ENCODE measurements at places on chromosomes 5 and 9.
A peak's percentile ranks its signal among the peaks of the same experiment; 100 is the strongest.

DNA sequence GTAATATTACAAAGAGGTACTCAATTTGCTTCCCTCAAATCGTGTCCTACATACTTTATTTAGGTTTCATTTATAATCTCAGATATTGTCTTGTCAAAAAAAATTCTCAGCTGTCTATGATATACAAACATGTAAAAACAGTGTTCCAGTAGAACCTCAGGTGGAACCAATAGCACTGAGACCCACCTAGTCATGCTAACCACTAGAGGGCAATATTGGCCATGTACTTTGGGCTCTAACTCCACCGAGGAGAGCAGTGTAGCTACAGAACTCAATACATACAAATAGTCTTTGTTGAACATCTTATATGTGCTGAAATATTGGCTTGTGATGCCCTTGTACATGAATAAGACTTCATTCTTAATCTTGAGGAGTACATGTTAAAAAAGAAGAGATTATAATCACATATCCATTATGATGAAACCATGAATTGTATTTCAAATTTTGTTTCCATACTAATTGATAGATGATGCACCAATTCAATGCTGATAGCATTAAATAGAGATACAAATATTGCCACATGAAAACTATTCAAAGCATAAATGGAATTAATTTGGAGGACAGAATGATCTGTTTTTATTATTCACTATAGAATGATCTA is 71.2 kb upstream of the CNTLN start:
- DNase-seq, result peak; percentile 77

DNA sequence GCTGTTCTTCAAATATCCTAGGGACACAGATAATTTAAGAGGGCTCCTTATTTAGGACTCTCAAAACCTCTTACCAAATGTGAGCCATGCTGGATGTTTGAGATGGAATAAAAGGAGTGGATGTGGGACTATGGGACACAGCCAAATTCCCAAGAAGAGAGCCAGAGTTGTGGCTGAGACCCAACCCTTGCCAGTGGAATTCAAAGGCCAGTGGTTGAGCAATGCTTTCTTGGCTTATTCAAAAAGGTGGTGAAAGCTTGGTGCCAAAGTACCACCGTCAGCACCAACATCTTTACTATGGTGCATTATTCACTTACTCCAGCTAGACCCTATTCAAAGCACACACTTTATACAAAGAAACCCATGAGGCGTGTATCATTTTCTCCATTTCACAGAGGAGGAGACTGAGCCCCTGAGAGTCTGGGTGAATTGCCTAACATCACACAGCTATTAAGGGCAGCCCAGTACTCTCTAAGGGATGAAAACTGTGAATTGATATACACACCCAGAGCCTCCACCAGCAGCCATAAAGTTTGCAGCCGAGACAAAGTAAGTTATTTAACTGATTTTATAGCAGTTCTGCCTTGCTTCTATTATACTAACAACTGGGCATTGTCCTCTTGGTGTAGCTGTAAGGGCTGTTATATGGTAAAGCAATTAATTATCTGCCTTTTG is 391.7 kb downstream of the ACTL7B start:
- no peak for DNase-seq

DNA sequence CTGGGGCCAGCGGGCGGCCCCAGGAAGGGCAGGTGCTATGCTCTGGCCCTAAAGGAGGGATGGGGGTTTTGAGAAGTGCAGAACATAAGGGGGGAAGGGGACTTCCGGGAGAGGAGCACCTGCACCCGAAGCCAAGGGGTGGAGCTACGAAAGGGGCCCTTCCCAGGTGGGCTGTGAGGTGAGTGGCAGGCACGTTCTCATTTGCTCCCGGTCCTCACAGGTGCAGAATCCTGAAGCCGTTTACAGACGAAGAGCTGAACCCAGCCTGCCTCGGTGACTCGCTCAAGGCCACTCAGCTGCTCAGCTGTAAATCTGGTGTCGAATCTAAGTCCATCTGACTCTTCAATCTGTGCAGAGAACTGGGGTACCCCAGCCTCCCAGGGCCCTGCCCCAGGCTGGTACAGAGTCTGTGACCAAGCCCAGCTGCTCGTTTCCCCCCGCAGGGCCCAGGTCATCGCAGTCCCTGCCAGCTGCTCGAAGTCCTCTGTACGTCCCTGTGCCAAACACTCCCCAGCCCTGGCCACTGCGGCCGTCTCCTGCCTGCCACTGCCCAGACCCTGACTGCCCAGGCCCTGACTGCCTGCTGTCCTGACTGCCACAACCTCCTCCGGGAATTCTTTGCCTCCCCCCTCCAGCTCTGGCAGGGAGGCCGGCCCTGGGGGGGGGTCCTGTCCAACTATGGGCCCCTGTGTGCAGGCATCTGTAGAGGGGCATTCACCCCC is 53.8 kb upstream of the RXRA start:
- DNase-seq, result no peak

DNA sequence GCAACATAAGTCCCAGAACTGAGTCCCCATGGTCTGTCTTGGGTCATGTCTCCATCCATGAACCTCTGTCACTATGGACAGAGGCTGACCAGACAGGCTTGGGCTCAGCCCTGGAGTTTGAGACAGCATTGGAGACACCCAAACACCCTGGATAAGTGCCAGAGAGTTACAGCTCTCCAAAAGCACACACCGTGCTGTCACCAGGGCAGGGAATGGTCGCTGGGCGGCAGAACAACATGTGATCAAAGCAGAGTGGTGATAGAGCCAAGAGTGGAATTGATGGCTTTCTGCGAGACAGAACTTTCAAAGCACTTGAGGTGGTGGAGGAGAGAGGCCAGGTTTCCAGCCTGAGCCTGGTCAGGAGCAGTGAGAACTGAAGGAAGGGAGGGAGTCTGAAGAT is 50.1 kb downstream of the DRD1 start:
- DNase-seq, result no peak

DNA sequence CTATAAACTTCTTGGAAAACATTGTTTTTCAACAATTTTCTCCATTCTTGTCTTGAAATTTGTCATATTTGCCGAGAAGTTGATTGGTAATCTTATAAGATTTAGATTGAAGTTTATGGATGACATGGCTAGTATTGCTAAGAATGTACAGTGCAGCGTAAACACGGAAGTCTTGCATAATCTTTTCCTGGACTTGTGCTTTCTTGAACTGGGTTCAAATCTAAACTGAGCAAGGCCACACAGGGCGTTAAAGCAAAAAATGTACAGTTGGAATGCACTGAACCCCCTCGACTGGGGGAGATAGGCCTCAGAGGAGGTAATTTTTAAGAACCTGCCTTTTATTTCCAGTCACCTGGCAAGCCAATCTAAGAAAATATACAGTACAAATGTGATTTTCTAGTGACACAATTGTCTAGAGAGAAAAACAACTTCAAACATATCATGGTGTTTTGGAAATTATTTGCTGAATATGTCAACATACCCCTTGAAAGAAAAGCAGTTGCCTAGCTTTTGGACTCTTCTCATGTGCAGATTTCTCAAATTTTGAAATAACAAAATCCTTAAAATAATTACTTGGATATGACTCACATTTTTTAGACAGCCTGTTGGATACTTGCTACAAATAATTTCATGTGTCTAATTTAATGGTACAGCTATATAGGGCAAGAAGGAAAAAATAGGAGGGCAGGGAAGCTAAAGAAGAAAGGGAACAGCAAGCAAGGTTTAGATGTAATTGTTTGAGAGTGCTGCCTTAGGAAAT is 18.5 kb upstream of the GAS1 start:
- no peak for DNase-seq

DNA sequence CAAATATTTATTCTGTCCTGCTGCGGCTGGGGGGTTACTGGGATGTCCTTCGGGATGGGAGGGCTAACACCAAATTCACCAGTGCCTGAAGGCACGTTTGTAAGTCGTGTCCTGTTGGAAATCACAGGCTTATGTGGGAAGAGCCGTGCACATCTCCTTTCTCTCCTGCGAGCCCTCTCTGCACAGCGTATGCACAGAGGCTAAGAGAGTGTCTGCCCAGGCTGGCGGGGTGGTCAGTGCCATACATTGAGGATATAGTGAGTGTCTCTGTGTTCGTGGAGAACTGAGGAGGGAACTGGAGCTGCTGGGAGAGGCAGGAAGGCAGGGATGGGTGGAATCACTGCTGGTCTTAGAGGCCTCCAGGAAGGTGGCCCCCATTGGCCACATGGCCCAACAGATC is 110.1 kb downstream of the WNK2 start:
- DNase-seq, result no peak

DNA sequence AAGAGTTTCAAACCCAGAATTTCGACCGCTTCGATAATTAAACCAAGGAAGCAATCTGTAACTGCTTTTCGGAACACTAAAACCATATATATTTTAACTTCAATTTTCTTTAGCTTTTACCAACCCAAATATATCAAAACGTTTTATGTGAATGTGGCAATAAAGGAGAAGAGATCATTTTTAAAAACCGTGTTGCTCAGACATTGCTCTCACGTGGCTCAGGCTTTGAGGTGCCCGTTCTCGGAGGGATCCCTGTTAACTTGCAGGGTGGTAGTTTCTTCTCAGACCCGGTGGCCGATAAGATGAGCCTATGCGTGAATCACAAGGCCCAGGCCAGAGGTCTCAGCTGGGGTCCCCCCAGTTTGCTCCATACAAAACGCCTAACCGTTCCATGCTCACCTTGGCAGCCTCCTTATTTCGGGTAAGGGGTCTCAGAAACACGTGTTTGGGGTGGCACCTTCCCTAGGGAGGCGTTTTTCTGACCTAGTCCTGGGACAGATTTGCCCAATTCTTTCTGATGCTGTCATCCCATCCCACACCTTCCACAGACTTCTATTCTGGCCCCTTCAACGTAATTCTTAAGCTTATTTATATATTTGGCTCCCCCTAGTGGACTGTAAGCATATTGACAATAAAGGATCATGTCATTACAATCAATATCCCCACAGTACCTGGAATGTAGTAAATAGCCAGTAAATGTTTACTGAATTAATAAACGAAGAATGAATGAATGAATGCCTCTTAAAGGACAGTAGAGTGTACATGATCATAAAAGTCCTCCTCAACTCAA is 48.1 kb downstream of the THBS4 start:
- peak; percentile 92 for DNase-seq

- DNase-seq, result no peak
Measured at GRCh38 chr9:105712773-105713172, 18.4 kb downstream of the TMEM38B start.

DNA sequence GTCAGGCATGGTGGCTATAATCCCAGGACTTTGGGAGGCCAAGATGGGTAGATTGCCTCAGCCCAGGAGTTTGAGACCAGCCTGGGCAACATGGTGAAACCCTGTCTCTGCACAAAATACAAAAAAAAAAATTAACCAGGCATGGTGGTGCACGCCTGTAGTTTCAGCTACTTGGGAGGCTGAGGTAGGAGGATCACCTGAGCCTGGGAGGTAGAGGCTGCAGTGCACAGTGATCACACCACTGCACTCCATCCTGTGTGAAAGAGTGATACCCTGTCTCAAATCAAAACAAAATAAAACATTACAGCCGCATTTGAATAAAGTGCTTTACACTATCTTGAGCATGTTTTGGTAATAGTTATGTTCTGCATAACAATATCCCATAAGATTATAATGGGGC is 74.0 kb downstream of the IQGAP2 start:
- DNase-seq, result no peak

DNA sequence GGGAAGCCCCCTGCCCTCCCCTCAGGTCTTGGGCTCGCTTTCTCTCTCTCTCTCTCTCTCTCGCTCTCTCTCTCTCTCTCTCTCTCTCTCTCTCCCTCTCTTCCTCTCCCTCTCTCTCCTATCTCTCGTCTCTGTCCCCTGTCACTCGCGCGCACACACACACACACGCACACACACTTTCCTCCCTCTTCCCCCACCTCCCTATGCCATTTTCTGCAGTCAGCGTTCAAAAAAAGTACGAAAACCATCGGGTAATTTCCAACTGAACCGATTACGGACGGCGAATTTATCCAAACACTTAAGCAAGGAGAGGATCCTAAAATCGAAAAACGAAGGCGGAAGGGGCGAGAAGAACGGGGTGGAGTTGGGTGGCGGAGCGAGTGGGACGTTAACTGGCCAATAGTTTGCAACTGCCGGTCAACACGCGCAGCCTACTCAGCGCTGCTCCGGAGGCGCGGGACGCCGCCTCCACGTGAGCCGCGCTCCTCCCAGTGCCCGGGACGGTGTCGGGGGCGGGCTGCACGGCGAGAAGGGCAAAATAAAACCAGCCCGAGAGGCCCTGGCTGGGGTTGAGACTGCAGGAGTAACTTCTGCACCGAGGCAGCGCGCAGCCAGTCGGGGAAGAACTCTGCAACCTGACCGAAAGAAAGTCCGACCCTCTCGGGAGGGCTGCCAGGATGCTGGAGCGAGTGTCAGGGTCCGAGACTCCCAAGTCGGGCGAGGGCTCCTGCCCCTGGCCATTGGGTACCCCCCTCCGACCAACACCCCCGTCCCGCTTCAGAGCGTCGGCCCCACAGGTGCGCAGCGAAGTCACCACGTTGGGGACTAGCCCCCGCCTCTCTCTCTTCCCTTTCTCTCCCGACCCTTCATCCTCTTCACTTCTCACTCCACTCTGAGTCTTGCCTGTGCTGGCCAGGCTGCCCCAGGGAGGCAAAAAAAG is 24.9 kb upstream of the ELAVL2 start:
- no peak for DNase-seq

GRCh38 chr9:136567651-136568287 is 21.9 kb upstream of the NOTCH1 start:
- peak; percentile 89 for DNase-seq

- DNase-seq, result no peak
Measured at GRCh38 chr9:12808569-12808968, 33.7 kb downstream of the LURAP1L start.

- DNase-seq, result no peak
Measured at GRCh38 chr9:114003758-114004157, 74.3 kb downstream of the AMBP start.

GRCh38 chr5:24750355-24750754 is 105.6 kb upstream of the CDH10 start:
- no peak for DNase-seq

- peak; percentile 83 for DNase-seq
Measured at GRCh38 chr5:72107131-72107900, at the start of gene MAP1B. TSS of gene MAP1B (plus strand) at chr5:72107475. CDS start at chr5:72107532, 57 bp downstream.

Measured in ELR (cell line).